ENCODE measurements at places on chromosomes 2 and 18.
A peak's percentile ranks its signal among the peaks of the same experiment; 100 is the strongest.

DNA sequence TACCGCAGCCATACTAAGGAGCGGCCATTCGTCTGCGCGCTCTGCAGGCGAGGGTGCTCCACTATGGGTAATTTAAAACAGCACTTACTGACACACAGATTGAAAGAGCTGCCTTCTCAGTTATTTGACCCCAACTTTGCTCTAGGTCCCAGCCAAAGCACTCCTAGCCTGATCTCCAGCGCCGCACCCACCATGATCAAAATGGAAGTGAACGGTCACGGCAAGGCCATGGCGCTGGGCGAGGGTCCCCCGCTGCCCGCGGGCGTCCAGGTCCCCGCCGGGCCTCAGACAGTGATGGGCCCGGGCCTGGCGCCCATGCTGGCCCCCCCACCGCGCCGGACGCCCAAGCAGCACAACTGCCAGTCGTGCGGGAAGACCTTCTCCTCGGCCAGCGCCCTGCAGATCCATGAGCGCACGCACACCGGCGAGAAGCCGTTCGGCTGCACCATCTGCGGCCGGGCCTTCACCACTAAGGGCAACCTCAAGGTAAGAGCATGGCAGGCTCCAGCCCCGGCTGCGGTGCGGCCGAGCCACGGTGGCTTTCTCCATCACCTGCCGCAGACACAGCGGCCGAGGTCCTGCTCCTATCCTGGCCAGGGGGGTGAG is 15.5 kb downstream of the SALL3 start:
- H3K27me3 ChIP-seq = peaks cover 14% of the 10 kb centered on the region
- H3K36me3 ChIP-seq = no peaks in the 10 kb centered on the region
- H3K27ac ChIP-seq = no peak overlapping the region
- no peaks in the 10 kb centered on the region for H3K4me1 ChIP-seq
- no peak overlapping the region for H3K4me3 ChIP-seq

GRCh38 chr2:102048465-102048864 is 56.7 kb downstream of the IL1R2 start:
- H3K36me3 ChIP-seq = no peaks in the 10 kb centered on the region
- peaks cover 9% of the 10 kb centered on the region for H3K4me1 ChIP-seq
- no peak for DNase-seq
- no peak overlapping the region for H3K27ac ChIP-seq
- peaks cover 22% of the 10 kb centered on the region for H3K27me3 ChIP-seq

GRCh38 chr2:217981971-217982370 is 20.8 kb downstream of the TNS1 start:
- H3K4me3 ChIP-seq = no peak overlapping the region
- no peaks in the 10 kb centered on the region for H3K27me3 ChIP-seq
- no peaks in the 10 kb centered on the region for H3K36me3 ChIP-seq

GRCh38 chr2:1827686-1828085 is 83.4 kb upstream of the PXDN start:
- no peaks in the 10 kb centered on the region for H3K27me3 ChIP-seq
- no peak for DNase-seq
- H3K4me1 ChIP-seq = no peaks in the 10 kb centered on the region
- no peaks in the 10 kb centered on the region for H3K36me3 ChIP-seq

- no peak for DNase-seq
- H3K36me3 ChIP-seq = no peaks in the 10 kb centered on the region
- H3K4me3 ChIP-seq = no peak overlapping the region
- H3K27me3 ChIP-seq = no peaks in the 10 kb centered on the region
These were observed 555.8 kb downstream of the SATB2 start for GRCh38 chr2:198901894-198902293.

- peaks cover 6% of the 10 kb centered on the region for H3K27me3 ChIP-seq
- no peak overlapping the region for H3K27ac ChIP-seq
- H3K4me1 ChIP-seq = peaks cover 31% of the 10 kb centered on the region
These were observed 33.3 kb downstream of the FAM178B start for GRCh38 chr2:96952976-96953610.

GRCh38 chr2:15711126-15711860 is 119.6 kb downstream of the DDX1 start:
- H3K27ac ChIP-seq = no peak overlapping the region
- no peak for DNase-seq

DNA sequence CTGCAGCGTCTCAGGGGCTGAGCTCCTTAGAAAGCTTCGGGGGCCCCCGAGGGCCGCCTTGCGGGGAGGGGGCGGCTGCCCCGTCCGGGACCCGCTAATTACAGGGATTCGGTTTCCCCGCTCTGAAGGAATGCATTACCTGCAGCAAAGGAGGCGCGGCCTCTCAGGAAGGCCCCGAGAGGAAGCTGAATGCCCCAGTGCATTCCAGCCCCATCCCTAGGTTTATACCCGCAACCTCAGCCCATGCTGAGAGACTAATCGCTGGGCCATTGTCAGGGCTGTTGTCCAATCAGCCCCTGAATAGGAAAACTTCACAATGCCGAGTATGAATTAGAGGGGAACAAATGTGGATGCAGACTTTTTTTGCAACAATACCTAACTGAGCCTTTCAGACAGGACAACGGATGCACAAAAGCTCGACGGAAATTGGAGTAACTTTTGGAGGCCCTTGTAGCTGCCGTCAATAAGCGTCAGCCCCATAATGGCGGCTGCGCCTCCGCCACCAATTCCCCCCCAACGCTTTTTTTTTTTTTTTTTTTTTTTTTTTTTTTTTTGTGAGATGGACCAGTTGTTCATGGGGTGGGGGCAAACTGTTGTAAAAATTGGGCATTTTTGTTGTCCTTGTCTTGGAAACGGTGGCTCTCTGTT is 138.6 kb upstream of the SIX3 start:
- peaks cover 82% of the 10 kb centered on the region for H3K27me3 ChIP-seq
- no peaks in the 10 kb centered on the region for H3K4me1 ChIP-seq
- H3K36me3 ChIP-seq = no peaks in the 10 kb centered on the region
- DNase-seq = no peak

GRCh38 chr2:71711133-71711855 is 257.9 kb downstream of the DYSF start:
- H3K27ac ChIP-seq = no peak overlapping the region
- H3K4me1 ChIP-seq = no peaks in the 10 kb centered on the region
- no peaks in the 10 kb centered on the region for H3K36me3 ChIP-seq
- no peak overlapping the region for H3K4me3 ChIP-seq
- no peaks in the 10 kb centered on the region for H3K27me3 ChIP-seq
- no peak for DNase-seq

GRCh38 chr2:211437396-211437795 is 881.0 kb downstream of the CPS1 start:
- no peaks in the 10 kb centered on the region for H3K27me3 ChIP-seq
- no peak overlapping the region for H3K4me3 ChIP-seq
- no peaks in the 10 kb centered on the region for H3K4me1 ChIP-seq
- no peak overlapping the region for H3K27ac ChIP-seq
- no peak for DNase-seq

- no peak for DNase-seq
- H3K4me1 ChIP-seq = no peaks in the 10 kb centered on the region
- H3K4me3 ChIP-seq = no peak overlapping the region
- H3K36me3 ChIP-seq = no peaks in the 10 kb centered on the region
- H3K27ac ChIP-seq = no peak overlapping the region
- no peaks in the 10 kb centered on the region for H3K27me3 ChIP-seq
These were observed 550.2 kb upstream of the LINC00305 start for GRCh38 chr18:64699081-64699480.

DNA sequence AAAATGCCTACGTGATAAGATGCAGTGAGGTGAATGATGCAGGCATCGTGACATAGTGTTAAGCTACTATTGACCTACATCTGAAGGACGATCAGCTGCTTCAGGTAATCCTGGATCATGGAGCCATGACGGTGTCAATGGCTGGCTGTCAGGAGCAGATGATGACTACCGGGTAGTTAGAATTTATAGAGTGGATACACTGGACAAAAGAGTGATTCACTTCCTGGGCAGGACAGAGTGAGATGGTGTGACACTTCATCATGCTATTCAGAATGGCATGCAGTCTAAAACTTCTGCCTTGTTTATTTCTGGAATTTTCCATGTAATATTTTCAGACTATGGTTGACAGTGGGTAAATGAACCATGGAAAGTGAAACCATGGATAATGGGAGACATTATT is 29.5 kb downstream of the METTL8 start:
- H3K27me3 ChIP-seq = no peaks in the 10 kb centered on the region
- peaks cover 18% of the 10 kb centered on the region for H3K36me3 ChIP-seq
- no peak overlapping the region for H3K27ac ChIP-seq
- DNase-seq = no peak
- no peak overlapping the region for H3K4me3 ChIP-seq

- peaks cover 48% of the 10 kb centered on the region for H3K4me1 ChIP-seq
- H3K27me3 ChIP-seq = no peaks in the 10 kb centered on the region
- peak overlapping the region; percentile 72 for H3K27ac ChIP-seq
- H3K36me3 ChIP-seq = peaks cover 36% of the 10 kb centered on the region
- H3K4me3 ChIP-seq = peak overlapping the region; percentile 48
These were observed 114.4 kb upstream of the ACVR1C start for GRCh38 chr2:157743051-157743450.

DNA sequence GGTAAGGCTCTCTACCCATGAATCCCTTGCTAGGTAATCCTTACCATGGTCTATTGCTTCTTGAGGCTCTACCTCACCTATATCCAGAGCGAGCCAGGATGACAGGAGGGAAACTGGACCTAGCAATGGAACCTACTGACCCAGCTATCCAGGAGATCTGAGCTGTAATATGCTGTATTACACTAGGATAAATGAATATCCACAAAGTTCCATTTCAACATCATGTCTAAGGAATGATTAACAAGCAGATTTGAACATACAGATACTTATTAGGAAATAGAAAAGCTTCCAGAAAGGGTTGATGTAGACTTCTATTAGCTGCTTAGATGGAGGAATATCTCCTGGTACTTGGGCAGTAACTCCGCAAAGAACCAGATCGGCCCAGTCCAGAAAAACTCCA is 110.1 kb downstream of the BAZ2B start:
- no peak overlapping the region for H3K4me3 ChIP-seq
- no peak overlapping the region for H3K27ac ChIP-seq
- no peaks in the 10 kb centered on the region for H3K36me3 ChIP-seq
- H3K4me1 ChIP-seq = no peaks in the 10 kb centered on the region
- no peaks in the 10 kb centered on the region for H3K27me3 ChIP-seq

GRCh38 chr2:216031960-216032689 is 18.8 kb upstream of the MREG start:
- H3K27me3 ChIP-seq = no peaks in the 10 kb centered on the region
- peak overlapping the region; percentile 54 for H3K4me3 ChIP-seq
- peaks cover 47% of the 10 kb centered on the region for H3K4me1 ChIP-seq
- peaks cover 23% of the 10 kb centered on the region for H3K36me3 ChIP-seq

GRCh38 chr18:22349317-22349898 is 68.3 kb downstream of the CTAGE1 start:
- H3K4me3 ChIP-seq = no peak overlapping the region
- no peaks in the 10 kb centered on the region for H3K36me3 ChIP-seq
- no peak for DNase-seq
- peaks cover 51% of the 10 kb centered on the region for H3K27me3 ChIP-seq
- no peak overlapping the region for H3K27ac ChIP-seq
- H3K4me1 ChIP-seq = no peaks in the 10 kb centered on the region

GRCh38 chr18:46341986-46342525 is 237.9 kb downstream of the HAUS1 start:
- peaks cover 2% of the 10 kb centered on the region for H3K36me3 ChIP-seq
- peaks cover 6% of the 10 kb centered on the region for H3K27me3 ChIP-seq
- DNase-seq = no peak
- no peak overlapping the region for H3K4me3 ChIP-seq
- peaks cover 79% of the 10 kb centered on the region for H3K4me1 ChIP-seq

DNA sequence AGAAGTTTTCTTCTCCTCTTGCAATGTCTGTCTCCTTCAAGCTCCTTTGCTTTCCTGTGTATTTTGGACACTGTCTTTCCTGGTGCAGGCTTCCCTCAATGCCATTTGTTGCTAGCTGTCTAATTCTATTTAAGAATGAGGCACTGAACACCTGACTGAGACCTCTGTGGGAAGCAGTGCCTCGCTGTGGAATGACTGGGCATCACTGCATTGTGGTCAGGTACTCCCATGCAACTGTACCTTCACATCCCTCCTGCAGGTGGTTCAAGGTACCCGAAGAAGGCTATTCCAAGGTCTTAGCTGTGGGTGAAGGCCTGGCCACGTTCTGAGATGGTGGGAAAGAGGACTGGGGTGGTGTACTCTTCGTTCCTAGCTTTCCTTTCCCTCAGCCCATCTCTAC is 152.8 kb upstream of the CTAGE1 start:
- H3K27ac ChIP-seq = no peak overlapping the region
- H3K27me3 ChIP-seq = no peaks in the 10 kb centered on the region
- no peak overlapping the region for H3K4me3 ChIP-seq
- DNase-seq = no peak

GRCh38 chr2:175228179-175228578 is 46.7 kb upstream of the ATP5MC3 start:
- peaks cover 2% of the 10 kb centered on the region for H3K36me3 ChIP-seq
- peaks cover 13% of the 10 kb centered on the region for H3K27me3 ChIP-seq
- H3K27ac ChIP-seq = no peak overlapping the region
- H3K4me3 ChIP-seq = no peak overlapping the region
- no peak for DNase-seq
- peaks cover 26% of the 10 kb centered on the region for H3K4me1 ChIP-seq

- H3K36me3 ChIP-seq = peaks cover 1% of the 10 kb centered on the region
- peaks cover 80% of the 10 kb centered on the region for H3K4me1 ChIP-seq
- no peaks in the 10 kb centered on the region for H3K27me3 ChIP-seq
These were observed 10.5 kb upstream of the GALM start for GRCh38 chr2:38655441-38655840.

- peaks cover 4% of the 10 kb centered on the region for H3K27me3 ChIP-seq
- DNase-seq = no peak
- H3K4me1 ChIP-seq = no peaks in the 10 kb centered on the region
- H3K4me3 ChIP-seq = no peak overlapping the region
These were observed 70.3 kb upstream of the RMDN2 start for GRCh38 chr2:37854676-37855282.

DNA sequence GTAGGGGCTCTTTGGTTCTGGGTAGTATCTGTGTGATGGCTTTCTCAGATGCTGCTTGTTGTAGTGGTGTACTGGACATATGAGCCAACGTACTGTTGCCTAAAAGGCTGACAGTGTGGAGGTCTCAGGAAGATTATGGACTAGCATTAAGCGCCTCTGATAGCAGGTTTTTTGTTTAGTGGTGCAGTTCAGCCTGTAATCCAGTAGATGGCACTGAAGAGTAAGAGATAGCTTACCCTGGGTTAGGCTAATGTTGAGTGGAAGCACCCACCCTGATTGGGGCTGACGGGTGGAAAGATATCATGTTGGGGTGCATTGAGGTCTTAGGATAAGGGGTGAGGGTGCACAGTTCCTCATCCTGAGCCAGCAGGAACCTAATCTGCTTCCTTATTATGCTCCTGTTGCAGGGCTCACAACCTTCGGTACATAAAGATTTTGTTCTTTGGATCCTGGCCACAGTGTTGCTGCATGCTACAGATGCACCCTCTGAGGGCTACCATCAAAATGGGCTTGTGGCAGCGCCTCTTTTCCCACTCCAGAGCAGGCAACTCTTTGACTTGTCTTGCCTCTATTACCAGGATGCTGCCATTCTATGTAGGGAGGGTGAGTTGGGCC is 79.6 kb downstream of the MSTN start:
- H3K4me3 ChIP-seq = no peak overlapping the region
- no peaks in the 10 kb centered on the region for H3K4me1 ChIP-seq
- DNase-seq = no peak
- no peaks in the 10 kb centered on the region for H3K27me3 ChIP-seq
- no peaks in the 10 kb centered on the region for H3K36me3 ChIP-seq
- no peak overlapping the region for H3K27ac ChIP-seq

- H3K4me3 ChIP-seq = no peak overlapping the region
- peaks cover 2% of the 10 kb centered on the region for H3K27me3 ChIP-seq
- H3K4me1 ChIP-seq = no peaks in the 10 kb centered on the region
- DNase-seq = no peak
- H3K27ac ChIP-seq = no peak overlapping the region
These were observed 87.7 kb downstream of the DSEL start for GRCh38 chr18:67428805-67429204.

GRCh38 chr2:173472112-173472511 is 117.4 kb downstream of the CDCA7 start:
- no peaks in the 10 kb centered on the region for H3K36me3 ChIP-seq
- peaks cover 2% of the 10 kb centered on the region for H3K27me3 ChIP-seq
- no peaks in the 10 kb centered on the region for H3K4me1 ChIP-seq
- no peak overlapping the region for H3K4me3 ChIP-seq
- no peak overlapping the region for H3K27ac ChIP-seq
- no peak for DNase-seq
